Liver (tissue), 10 donors: ENCODE measurements at places on chromosomes 5 and 9. TPM values are rescaled to one million over a fixed set of nuclear protein-coding genes. Genes with fewer than 3 reads are reported as not detected.

INSL4 gene
- total RNA-seq, result not detected

TLR4 gene
- 23.3 TPM for total RNA-seq

HRCT1 gene
- 0.09 TPM for total RNA-seq

LECT2 gene
- total RNA-seq, result 93.8 TPM

LCN9 gene
- total RNA-seq, result not detected

GLDC gene
- total RNA-seq, result 102 TPM

MYMK gene
- total RNA-seq, result not detected

HMCN2 gene
- 1.8 TPM for total RNA-seq

TSTD2 gene
- total RNA-seq, result 8.8 TPM

SLC45A2 gene
- total RNA-seq, result not detected

DNA sequence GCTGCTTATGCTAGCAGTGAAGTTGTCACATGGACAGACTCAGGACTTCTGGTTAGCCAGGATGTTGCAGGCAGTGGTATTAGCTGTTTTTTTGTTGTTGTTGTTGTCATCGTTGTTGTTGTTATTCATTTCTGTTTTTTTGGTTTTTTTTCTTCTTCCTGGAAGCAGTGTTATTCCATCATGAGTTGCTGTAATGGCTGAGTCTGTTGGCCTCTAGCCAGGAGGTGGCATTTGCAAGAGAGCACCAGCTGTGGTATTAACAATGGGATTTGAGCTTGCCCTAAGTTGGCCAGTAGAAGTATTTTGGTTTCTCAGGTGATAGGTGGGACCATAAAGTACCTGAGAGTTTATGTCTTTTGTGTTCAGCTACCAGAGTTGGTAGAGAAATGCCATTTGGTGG lies 561.1 kb downstream of the KCTD16 start:
- H3K27ac ChIP-seq, result no peak overlapping the region
- H3K4me3 ChIP-seq, result no peak overlapping the region
- no peaks in the 10 kb centered on the region for H3K4me1 ChIP-seq
- H3K27me3 ChIP-seq, result no peaks in the 10 kb centered on the region
- H3K36me3 ChIP-seq, result no peaks in the 10 kb centered on the region
- DNase-seq, result no peak

- H3K4me1 ChIP-seq, result no peaks in the 10 kb centered on the region
- H3K27me3 ChIP-seq, result peaks cover 3% of the 10 kb centered on the region
These were observed 14.5 kb upstream of the TAS2R1 start for GRCh38 chr5:9644630-9645029.

DNA sequence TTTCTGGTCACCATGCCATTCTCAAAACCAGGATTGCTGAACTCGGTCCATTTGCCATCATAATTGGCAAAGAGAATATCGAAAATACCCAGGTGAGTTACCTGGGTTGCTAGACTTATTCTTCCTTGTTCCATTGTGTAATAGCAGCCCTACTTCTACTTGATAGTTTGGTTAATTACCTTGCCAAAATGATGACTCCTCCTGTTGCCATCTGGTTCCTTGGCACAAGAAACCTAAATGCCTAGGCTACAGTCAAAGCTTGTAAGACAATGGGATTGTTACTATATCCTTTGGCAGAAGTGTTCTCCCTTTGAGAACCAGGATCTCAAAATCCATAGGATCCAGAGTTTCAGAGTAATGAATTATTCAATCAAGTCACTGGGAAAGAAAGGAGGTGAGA lies 373.2 kb upstream of the ACTBL2 start:
- DNase-seq, result no peak
- no peak overlapping the region for H3K27ac ChIP-seq
- H3K27me3 ChIP-seq, result no peaks in the 10 kb centered on the region
- no peak overlapping the region for H3K4me3 ChIP-seq
- no peaks in the 10 kb centered on the region for H3K4me1 ChIP-seq

DNA sequence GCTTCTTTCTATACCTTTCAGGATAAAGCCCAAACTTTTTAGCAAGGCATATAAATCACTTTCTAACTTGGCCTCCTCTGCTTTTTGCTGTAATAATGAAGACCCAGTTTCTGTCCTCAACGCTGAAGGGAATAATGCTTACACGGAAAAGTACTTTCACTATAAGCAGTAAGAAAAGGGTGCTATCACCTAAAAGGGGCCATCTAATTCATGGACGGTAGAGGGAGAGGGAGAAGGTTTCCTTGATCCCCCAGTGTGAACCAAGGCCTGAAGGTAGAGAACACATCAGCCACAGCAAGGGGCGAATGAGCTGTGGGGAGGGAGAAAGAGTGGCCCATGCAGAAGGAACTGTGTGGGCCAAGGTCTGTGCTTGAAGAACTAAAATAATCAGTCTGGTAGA lies 417.7 kb upstream of the CLINT1 start:
- H3K27me3 ChIP-seq, result no peaks in the 10 kb centered on the region
- DNase-seq, result no peak
- H3K27ac ChIP-seq, result no peak overlapping the region

DNA sequence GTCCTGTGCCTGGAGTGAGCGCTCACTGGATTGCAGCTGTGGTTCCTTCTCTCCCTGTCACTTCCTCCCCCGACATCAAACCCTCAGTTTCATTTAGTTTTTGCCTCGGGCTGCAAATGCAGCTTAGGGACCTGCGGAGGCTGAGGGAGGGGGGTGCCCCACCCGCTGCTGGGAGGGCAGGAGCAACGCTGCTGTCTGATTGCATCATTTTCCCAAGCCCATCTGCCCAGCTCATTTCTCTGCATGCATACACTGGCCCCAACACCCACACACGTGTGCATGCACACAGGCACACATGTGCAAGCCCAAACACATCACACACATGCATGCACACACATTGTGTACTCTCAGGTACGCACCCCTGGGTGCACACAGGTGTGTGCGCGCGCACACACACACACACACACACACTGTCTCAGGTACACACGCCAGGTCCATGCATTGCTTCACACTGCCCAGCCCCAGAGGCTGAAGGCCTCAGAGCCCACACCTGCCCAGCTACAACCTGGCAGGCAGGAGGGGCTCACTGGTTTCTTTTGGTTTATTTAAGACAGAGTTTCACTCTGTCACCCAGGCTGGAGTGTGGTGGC lies 3.4 kb downstream of the ASS1 start:
- H3K4me1 ChIP-seq, result peaks cover 86% of the 10 kb centered on the region
- no peak for DNase-seq
- H3K27ac ChIP-seq, result peak overlapping the region; percentile 94
- H3K36me3 ChIP-seq, result no peaks in the 10 kb centered on the region
- no peaks in the 10 kb centered on the region for H3K27me3 ChIP-seq
- H3K4me3 ChIP-seq, result peak overlapping the region; percentile 76

GRCh38 chr5:99059685-99060084 lies 130.9 kb upstream of the CHD1 start:
- H3K27me3 ChIP-seq, result no peaks in the 10 kb centered on the region
- no peaks in the 10 kb centered on the region for H3K36me3 ChIP-seq
- H3K4me3 ChIP-seq, result no peak overlapping the region
- no peak for DNase-seq
- no peaks in the 10 kb centered on the region for H3K4me1 ChIP-seq

- H3K4me1 ChIP-seq, result no peaks in the 10 kb centered on the region
- H3K27ac ChIP-seq, result no peak overlapping the region
- DNase-seq, result no peak
- no peak overlapping the region for H3K4me3 ChIP-seq
- no peaks in the 10 kb centered on the region for H3K36me3 ChIP-seq
- H3K27me3 ChIP-seq, result no peaks in the 10 kb centered on the region
These were observed 555.5 kb upstream of the BRINP1 start for GRCh38 chr9:119924736-119925135.

- H3K27ac ChIP-seq, result no peak overlapping the region
- DNase-seq, result no peak
- no peaks in the 10 kb centered on the region for H3K4me1 ChIP-seq
- no peak overlapping the region for H3K4me3 ChIP-seq
These were observed 354.6 kb downstream of the BNC2 start for GRCh38 chr9:16515879-16516301.

GRCh38 chr5:158486566-158486965 lies 613.1 kb downstream of the EBF1 start:
- no peak for DNase-seq
- H3K27me3 ChIP-seq, result no peaks in the 10 kb centered on the region
- H3K4me1 ChIP-seq, result peaks cover 7% of the 10 kb centered on the region

DNA sequence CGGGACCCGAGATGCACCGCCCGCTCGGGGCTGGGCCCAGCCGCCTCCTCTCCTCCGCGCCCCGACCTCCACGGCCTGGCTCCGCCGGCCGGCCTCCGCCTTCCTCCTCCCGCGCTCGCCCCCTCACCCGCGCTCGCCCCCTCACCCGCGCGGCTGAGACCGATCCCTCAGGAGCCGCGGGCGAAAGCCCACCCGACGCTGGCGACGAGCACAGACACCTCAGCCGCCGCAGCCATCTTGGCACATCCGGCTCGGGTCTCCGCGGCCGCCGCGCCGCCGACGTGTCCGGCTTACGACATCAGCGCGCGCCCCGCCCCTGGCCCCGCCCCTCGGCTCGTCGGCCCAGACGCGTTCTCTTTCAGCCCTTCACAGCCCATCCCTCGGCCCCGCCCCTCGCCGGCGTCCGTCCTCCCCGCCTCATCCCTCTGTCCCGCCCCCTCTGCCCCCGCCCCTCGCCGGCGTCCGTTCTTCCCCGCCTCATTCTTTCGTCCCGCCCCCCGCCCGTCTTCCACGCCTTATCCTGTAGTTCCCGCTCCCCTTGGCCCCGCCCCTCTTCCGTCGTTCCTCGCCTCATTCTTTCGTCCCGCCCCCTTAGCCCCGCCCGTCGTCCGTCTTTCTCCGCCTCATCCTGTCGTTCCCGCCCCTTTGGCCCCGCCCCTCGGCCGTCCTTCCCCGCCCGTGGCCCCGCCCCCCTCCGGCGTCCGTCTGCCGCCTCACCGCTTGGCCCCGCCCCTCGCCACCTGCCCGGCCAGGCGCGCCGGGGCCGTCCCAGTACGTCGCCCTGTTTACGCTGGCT lies at the start of gene SEC16A:
SEC16A (minus strand) TSS at position 248 of the 796 bp plus-strand sequence. CDS start 5,425 bp downstream, outside the sequence.
- peaks cover 17% of the 10 kb centered on the region for H3K4me1 ChIP-seq
- peak within 1 kb of the TSS; percentile 96 for H3K27ac ChIP-seq
- peak within 1 kb of the TSS; percentile 93 for H3K4me3 ChIP-seq
- no peaks in the 10 kb centered on the region for H3K27me3 ChIP-seq
- H3K36me3 ChIP-seq, result no peaks in the 10 kb centered on the region
- DNase-seq, result peak; percentile 100

- H3K4me1 ChIP-seq, result no peaks in the 10 kb centered on the region
- no peaks in the 10 kb centered on the region for H3K27me3 ChIP-seq
- no peak for DNase-seq
- H3K27ac ChIP-seq, result no peak overlapping the region
These were observed 410.5 kb downstream of the TMEM38B start for GRCh38 chr9:106104887-106105286.

DNA sequence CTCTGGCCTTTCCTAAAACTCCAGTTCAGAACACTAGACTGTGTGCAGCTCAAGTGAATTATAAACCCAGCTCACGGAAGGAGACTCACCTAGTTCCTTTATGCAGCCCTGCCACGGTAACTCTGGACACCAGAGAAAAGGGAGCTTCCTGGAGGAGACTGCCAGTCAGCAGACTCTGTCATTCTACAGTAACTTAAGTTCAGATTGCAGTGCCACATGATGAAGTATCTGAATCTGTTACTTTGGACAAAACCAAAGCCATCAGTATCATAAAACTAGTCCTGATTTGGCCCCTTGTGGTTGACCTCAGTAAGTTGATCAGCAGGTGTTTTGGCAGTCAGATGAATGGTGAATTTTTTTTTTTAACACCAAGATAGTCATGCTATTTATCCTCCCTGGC lies 2.7 kb downstream of the MTRR start:
- no peak overlapping the region for H3K4me3 ChIP-seq
- H3K4me1 ChIP-seq, result peaks cover 1% of the 10 kb centered on the region
- peaks cover 3% of the 10 kb centered on the region for H3K36me3 ChIP-seq
- H3K27me3 ChIP-seq, result no peaks in the 10 kb centered on the region
- H3K27ac ChIP-seq, result no peak overlapping the region
- DNase-seq, result no peak

GRCh38 chr5:139859013-139859412 lies 63.4 kb downstream of the PSD2 start:
- H3K4me1 ChIP-seq, result no peaks in the 10 kb centered on the region
- H3K36me3 ChIP-seq, result no peaks in the 10 kb centered on the region
- no peak for DNase-seq

DNA sequence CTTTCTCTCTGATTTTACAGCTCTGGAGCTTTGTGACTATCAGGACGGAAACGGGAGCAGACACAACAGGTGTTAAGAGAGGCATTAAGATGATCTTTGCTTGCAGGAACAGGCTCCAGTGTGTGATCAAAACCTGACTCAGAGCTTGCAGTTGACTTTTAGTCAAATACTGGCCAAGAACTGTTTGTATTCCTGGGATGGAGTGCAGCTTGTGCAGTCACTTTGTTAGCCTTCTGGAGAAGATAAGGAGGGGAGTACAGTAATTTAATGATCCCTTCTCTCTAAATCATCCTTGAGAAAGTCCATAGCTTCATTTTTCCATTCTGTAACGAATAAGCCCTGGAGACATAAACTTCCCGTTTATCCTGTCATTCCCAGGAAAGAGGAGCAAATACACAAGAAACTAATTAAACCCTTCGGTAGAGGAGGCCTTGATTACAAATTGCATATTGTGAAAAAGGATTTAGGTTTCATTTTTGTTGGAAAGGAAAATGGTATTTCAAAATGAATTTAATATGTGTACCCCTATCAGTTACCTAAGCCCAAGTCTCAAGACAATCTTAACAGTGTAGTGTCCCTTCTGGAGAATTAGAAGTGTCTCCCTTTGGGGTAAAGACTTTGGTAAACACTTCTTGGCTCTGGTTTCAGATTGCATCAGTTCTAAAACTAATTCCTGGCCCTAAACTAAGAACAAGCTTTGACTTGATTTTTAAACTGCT lies 3.1 kb upstream of the STOM start:
- no peak for DNase-seq
- H3K36me3 ChIP-seq, result no peaks in the 10 kb centered on the region
- H3K27me3 ChIP-seq, result no peaks in the 10 kb centered on the region
- no peak overlapping the region for H3K4me3 ChIP-seq
- peaks cover 26% of the 10 kb centered on the region for H3K4me1 ChIP-seq
- H3K27ac ChIP-seq, result peak overlapping the region; percentile 74

- no peak overlapping the region for H3K27ac ChIP-seq
- no peaks in the 10 kb centered on the region for H3K36me3 ChIP-seq
- H3K4me1 ChIP-seq, result no peaks in the 10 kb centered on the region
- no peak for DNase-seq
These were observed 212.4 kb downstream of the RFK start for GRCh38 chr9:76181781-76182180.

GRCh38 chr9:78598120-78598519 lies 301.2 kb downstream of the PSAT1 start:
- no peak overlapping the region for H3K27ac ChIP-seq
- H3K4me1 ChIP-seq, result no peaks in the 10 kb centered on the region
- no peaks in the 10 kb centered on the region for H3K27me3 ChIP-seq
- no peak overlapping the region for H3K4me3 ChIP-seq

- no peaks in the 10 kb centered on the region for H3K27me3 ChIP-seq
- no peaks in the 10 kb centered on the region for H3K36me3 ChIP-seq
- H3K4me1 ChIP-seq, result no peaks in the 10 kb centered on the region
- DNase-seq, result no peak
- no peak overlapping the region for H3K27ac ChIP-seq
These were observed 91.2 kb upstream of the PRR16 start for GRCh38 chr5:120372899-120373298.
